ENCODE measurements at places on chromosomes 11 and 22.

GRCh38 chr11:63490551-63491239 lies at the start of gene PLAAT5:
PLAAT5 (minus strand) TSS chr11:63491167; CDS start chr11:63491034, 133 bp downstream.
- no peak for DNase-seq

GRCh38 chr11:67516806-67517205 lies 6.4 kb downstream of the CABP2 start:
- DNase-seq, result no peak

DNA sequence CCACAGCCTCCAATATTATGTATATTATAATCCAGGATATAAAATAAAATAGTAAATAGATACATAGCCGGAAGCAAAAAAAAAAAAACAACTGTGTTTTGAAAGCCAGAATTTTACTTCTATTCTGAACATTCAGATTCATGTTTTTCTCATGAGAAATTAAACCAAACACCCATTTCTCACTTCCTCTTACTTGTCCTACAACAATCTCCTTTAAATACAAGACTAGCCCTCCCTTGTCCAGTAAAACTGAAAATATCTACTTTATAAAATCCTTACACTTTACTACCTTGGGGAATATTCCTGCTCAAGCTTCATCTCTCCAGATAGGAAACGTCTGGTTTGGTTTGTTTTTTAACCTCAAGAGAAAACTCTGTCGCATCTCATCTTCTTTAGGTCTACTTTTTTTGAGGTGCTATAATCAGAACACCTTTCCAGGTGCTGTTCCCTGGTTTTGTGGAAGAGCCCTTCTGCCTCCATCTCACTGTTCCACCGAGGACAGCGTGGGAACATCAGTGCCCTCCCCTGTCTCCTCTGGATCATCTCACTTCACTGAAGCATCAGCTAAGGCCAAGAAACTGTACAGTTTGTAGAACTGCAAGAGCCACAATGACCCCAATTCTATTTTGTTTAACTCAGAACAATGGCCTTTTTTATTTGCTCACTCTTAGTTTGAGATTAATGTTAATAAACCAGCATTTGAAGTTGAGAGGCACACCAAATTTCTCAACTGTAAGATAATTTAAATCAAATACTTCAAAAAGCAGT lies 82.0 kb upstream of the ARHGAP32 start:
- no peak for DNase-seq

DNA sequence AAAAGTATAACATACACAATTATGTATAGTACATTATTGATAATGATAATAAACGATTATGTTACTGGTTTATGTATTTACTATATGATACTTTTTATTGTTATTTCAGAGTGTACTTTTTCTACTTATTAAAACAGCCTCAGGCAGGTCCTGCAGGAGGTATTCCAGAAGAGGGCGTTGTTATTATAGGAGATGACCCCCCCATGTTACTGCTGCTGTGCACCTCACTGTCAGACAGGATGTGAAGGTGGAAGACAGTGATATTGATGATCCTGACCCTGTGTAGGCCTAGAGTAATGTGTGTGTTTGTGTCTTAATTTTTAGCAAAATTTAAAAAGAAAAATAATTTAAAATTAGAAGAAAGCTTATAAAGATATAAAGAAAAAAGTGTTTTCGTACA lies 57.6 kb downstream of the REXO2 start:
- no peak for DNase-seq

DNA sequence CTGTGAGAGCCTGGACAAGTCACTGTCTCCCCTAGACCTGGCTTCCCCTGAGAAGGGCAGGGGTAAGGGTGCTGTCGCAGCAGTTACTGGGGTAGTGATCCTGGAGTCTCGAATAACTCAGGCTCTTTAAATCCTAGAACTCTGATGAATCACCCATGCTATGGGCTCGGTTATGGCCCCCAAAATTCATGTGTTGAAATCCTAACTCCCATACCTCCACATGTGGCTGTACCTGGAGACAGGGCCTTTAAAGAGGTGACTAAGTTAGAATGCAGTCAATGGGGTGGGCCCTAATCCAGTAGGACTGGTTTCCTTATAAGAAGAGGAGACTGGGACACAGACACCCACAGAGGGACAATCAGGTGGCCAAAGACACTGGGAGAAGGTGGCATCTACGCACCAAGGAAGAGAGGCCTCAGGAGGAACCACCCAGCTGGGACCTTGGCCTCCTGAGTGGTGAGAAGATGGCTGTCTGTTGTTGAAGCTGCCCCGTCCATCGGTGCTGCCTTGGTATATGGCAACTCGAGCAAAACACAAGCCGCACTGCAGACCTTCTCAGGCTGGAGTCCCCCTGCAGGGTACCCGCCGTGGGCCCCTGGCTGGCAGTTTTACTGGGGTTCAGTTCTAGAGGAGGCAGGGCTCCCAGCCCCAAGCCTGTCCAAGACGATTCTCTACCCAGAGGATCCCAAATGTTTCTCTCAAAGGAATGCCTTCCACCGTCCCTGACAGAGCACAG lies 48.8 kb upstream of the SHISAL1 start:
- no peak for DNase-seq

- no peak for DNase-seq
Measured at GRCh38 chr11:123251657-123252344, 56.8 kb upstream of the CLMP start.

- no peak for DNase-seq
Measured at GRCh38 chr11:61699737-61700160, 19.6 kb downstream of the DAGLA start.

- DNase-seq, result no peak
Measured at GRCh38 chr11:17218403-17218802, 10.6 kb upstream of the PIK3C2A start.

Data from stimulated activated CD4-positive, alpha-beta T cell treated with anti-CD3 and anti-CD28 coated beads, Interleukin-1b, Interleukin-23, amount 100 ng/mL, for 1 hour (primary cell).